ENCODE measurements at places on chromosomes 7 and 10.

DNA sequence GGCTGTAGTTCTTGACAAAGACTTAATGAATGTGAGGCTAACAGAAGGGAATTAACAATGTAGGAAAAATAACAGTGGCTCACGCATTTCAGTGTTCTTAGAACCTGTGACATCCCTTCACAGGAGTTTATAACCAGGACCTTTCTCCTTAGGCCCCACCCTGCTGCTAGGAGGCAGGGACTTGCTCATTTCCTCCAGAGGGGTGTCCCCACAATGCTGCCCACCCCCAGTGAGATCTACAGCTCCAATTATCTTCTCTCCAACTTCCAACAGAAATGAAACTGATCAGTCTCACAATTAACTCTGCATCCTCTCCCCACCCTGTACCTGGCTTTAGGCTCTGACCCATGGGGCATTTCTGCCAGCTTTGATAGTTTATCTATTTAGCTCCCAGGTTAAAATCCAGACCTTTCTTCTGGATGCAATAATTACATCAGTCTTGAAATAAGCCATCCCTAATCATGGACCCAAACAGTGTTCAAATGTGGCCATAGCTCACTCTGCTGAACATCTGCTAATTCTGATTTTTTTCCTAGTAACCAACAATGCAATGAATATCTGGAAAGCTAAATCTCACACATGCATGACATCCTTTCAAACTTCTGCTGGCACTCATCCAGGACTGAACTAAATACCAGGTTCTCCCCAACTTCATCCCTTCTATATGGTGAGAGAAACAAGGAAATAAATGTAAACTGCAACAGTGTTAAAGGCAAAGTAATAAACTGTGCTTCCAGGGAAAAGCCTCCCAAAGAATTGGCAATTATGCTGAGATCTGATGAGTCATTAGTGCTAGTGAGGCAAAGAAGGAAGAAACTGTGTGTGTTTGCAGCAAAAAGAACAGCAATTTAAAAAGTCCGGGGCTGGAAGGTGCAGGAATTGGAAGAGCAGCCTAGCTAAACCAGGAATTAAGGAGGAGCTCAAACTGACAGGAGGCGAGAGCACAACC lies 64.6 kb downstream of the HERPUD2 start:
- H3K27ac ChIP-seq, result no peak overlapping the region
- no peaks in the 10 kb centered on the region for H3K4me1 ChIP-seq
- no peaks in the 10 kb centered on the region for H3K27me3 ChIP-seq
- no peak for DNase-seq
- no peak overlapping the region for H3K4me3 ChIP-seq

- H3K4me1 ChIP-seq, result peaks cover 23% of the 10 kb centered on the region
- no peaks in the 10 kb centered on the region for H3K27me3 ChIP-seq
- no peak overlapping the region for H3K27ac ChIP-seq
- H3K4me3 ChIP-seq, result no peak overlapping the region
- DNase-seq, result no peak
Measured at GRCh38 chr10:5942001-5942400, 35.3 kb downstream of the IL15RA start.

GRCh38 chr10:101624526-101625102 lies 36.5 kb downstream of the DPCD start:
- H3K27ac ChIP-seq, result no peak overlapping the region
- no peak overlapping the region for H3K4me3 ChIP-seq
- no peaks in the 10 kb centered on the region for H3K27me3 ChIP-seq
- no peaks in the 10 kb centered on the region for H3K4me1 ChIP-seq
- no peak for DNase-seq

DNA sequence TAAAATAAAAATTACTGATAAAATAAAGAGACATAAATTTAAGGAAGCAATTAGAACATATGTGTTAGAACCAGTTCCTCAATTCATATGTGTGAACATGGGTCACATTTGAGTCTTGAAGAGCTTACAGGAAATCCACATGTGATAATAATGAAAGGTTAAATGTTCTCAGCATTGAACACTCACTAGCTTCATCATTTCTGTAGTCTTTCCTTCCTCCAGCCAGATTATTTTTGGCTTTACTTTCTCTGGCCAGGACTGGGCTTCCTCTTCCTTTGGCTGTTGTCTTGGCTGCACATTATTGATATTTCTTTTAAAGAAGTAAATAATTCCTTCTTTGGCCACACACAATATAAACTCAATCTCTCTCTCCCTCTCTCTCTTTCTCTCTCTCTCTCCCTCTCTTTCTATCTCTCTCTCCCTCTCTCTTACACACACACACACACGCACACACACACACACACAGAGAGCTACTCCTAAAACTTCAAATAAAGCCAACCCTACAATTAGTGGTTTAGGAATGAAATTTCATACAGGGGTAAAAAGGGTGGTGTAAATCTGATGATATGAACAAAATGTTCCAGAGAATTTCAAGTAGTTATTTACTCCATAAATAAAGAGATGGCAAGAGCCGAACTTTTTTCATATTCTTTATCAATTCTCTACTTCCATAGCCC lies 171.2 kb downstream of the REEP3 start:
- H3K36me3 ChIP-seq, result no peaks in the 10 kb centered on the region
- no peaks in the 10 kb centered on the region for H3K27me3 ChIP-seq
- H3K27ac ChIP-seq, result no peak overlapping the region
- H3K4me1 ChIP-seq, result peaks cover 5% of the 10 kb centered on the region

DNA sequence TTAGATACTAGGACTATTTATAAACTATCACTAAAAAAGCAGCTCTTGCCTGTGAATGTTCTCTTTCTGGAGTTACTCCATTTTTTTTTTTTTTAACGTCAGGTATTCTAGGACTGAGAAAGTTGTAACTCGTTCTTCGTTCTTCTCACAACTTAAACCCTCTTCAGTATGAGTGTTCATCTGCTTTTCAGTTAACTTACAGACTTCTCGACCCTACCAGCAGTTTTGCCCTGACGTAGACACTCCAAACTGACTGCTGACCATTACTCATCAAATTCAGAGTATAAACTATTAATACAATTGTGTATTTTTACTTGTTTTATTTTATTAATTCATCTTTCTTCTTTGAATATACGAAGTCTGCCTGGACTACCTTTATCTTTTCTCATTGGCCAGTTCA lies 353.1 kb downstream of the GPR37 start:
- H3K4me1 ChIP-seq, result no peaks in the 10 kb centered on the region
- no peak overlapping the region for H3K27ac ChIP-seq
- DNase-seq, result no peak
- H3K36me3 ChIP-seq, result no peaks in the 10 kb centered on the region

GRCh38 chr10:74955796-74956195 lies 129.4 kb downstream of the KAT6B start:
- H3K36me3 ChIP-seq, result no peaks in the 10 kb centered on the region
- no peak for DNase-seq
- H3K4me3 ChIP-seq, result no peak overlapping the region
- no peak overlapping the region for H3K27ac ChIP-seq

GRCh38 chr7:112272921-112273561 lies 66.5 kb downstream of the ZNF277 start:
- no peaks in the 10 kb centered on the region for H3K4me1 ChIP-seq
- no peaks in the 10 kb centered on the region for H3K36me3 ChIP-seq
- DNase-seq, result no peak
- no peak overlapping the region for H3K27ac ChIP-seq

DNA sequence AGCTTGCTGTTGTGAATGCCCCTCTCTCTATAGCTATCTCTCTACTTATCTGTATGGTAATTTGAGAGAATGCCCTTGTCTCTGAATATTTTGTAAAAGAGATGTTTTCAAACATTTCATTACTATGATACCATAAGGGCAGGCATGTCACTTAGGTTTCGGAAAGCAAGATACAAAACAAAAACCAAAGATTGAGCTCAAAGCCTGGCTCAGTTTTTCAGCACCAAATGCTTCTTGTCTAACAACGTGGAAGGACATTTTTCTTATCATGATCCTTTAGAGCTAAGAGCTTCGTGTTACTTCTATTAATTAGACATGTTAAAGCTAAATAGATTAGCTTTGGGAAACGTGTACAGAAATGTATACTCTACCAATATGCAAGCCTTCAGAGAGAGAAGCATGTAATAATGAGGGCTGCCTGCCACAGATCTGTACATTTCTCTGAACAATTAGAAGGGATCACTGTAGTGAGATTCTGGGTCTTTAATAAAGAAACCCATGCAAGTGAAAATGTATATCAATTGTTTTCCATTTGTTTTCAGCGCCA lies 148.9 kb downstream of the ARID5B start:
- no peaks in the 10 kb centered on the region for H3K27me3 ChIP-seq
- H3K4me1 ChIP-seq, result peaks cover 59% of the 10 kb centered on the region
- H3K27ac ChIP-seq, result peak overlapping the region; percentile 81
- H3K36me3 ChIP-seq, result peaks cover 27% of the 10 kb centered on the region
- peak overlapping the region; percentile 26 for H3K4me3 ChIP-seq

GRCh38 chr7:1341361-1342089 lies 108.9 kb downstream of the UNCX start:
- DNase-seq, result peak; percentile 60
- no peaks in the 10 kb centered on the region for H3K36me3 ChIP-seq
- no peak overlapping the region for H3K4me3 ChIP-seq
- peaks cover 4% of the 10 kb centered on the region for H3K27me3 ChIP-seq

- no peak overlapping the region for H3K4me3 ChIP-seq
- no peak for DNase-seq
- H3K27ac ChIP-seq, result peak overlapping the region; percentile 60
- H3K36me3 ChIP-seq, result no peaks in the 10 kb centered on the region
- H3K4me1 ChIP-seq, result peaks cover 19% of the 10 kb centered on the region
Measured at GRCh38 chr7:35993676-35994606, 159.1 kb upstream of the EEPD1 start.

DNA sequence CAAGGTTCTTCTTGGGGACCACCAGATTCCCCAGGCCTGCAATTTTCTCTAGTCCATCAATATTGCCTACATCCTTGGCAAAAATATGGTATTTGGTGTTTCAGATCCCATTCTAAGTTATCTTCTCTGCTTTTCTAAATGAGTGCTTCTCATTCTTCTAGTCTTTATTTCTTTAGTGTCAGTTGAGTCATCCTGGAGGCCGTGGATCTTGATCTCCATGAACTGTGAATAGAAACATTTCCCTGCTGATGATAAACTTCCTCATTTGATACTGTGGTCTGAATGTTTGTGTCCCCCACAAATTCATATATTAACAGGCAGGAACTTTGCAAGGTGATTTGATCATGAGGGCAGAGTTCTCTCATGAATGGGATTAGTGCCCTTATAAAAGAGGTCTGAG lies 779.3 kb downstream of the INHBA start:
- H3K4me3 ChIP-seq, result no peak overlapping the region
- no peaks in the 10 kb centered on the region for H3K27me3 ChIP-seq
- peaks cover 26% of the 10 kb centered on the region for H3K4me1 ChIP-seq
- DNase-seq, result no peak

GRCh38 chr10:55629793-55630490 lies 731.1 kb downstream of the ZWINT start:
- peak; percentile 45 for DNase-seq
- no peaks in the 10 kb centered on the region for H3K36me3 ChIP-seq
- H3K4me3 ChIP-seq, result no peak overlapping the region
- no peak overlapping the region for H3K27ac ChIP-seq
- no peaks in the 10 kb centered on the region for H3K4me1 ChIP-seq

DNA sequence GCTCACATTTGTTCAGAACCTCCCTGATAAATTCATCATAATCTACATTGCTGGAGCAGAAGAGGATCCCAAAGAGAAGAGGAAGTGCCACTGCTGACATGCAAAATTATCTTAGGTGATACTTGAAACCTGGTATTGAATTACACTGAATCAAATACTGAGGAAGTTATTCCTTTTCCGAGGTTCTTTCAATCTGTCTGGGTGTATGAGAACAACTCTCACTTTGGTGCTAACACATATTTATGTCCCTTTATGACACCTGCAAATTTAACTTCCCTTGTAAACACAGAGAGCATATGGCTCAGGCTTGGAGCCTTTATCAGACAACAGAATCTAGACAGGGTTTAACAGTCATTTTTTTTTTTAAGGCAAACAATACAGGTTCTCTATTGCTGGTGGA lies 131.4 kb downstream of the SRPK2 start:
- no peaks in the 10 kb centered on the region for H3K36me3 ChIP-seq
- H3K27me3 ChIP-seq, result no peaks in the 10 kb centered on the region

DNA sequence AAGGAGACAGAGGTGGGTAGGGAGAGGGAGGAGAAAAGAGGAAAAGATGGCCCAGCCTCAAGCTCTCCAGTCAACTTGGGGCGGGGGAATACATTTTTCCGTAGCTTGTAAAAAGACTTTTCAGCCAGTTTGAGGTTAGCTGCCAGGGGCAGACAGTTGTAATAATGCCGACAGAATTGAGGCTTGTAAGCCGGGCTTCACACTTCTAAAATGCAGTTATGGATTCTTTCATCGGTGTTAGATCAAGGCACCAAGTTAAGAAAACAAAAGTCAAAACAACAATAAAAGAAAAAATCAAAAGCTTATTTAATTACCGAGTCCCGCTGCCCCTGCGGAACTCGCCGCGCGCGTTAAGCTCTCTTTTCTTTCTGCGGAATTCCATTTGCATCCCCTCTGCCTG lies 448 bp upstream of the EVX1 start:
- no peak for DNase-seq
- peak overlapping the region; percentile 33 for H3K4me3 ChIP-seq
- no peak overlapping the region for H3K27ac ChIP-seq
- H3K27me3 ChIP-seq, result peaks cover 53% of the 10 kb centered on the region
- H3K4me1 ChIP-seq, result no peaks in the 10 kb centered on the region
- no peaks in the 10 kb centered on the region for H3K36me3 ChIP-seq

DNA sequence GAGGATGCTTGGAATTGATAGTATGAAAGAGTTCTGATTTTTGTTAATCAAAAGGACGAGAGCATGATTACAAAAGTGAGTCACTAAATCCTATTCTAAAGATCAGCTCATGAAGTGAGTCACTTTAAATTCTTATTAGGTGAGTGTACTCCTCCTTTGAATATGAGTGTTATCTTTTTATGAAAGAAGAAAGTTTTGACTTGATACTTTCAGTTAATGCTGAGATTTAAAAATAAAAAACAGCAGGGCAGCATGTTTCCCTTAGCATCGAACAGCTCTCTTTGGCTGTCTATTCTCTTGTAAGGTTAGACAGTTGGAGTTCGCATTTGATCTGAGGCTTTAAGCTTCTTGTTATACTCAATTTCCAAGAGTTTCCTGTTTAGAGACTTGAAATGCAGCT lies 222.0 kb downstream of the TWIST1 start:
- H3K4me1 ChIP-seq, result peaks cover 22% of the 10 kb centered on the region
- H3K36me3 ChIP-seq, result no peaks in the 10 kb centered on the region
- H3K27ac ChIP-seq, result peak overlapping the region; percentile 91
- DNase-seq, result no peak
- no peaks in the 10 kb centered on the region for H3K27me3 ChIP-seq

DNA sequence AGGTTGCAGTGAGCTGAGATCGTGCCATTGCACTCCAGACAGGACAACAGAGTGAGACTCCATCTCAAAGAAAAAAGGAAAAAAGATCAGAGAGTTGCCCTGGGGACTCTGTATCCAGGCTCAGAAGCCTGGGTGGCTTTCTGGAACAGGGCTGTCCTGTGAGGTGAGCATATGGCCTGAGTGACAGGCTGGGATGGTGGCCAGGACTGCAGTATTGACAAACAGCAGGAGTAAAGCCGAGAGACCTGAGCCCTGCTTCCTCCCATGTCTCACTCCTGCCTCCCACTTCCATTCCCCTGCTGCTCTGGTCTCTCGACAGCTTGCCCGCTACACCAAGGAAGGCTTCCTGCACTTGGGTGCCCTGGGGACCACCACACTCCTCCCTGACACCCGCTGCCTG lies 578.5 kb downstream of the GALNT17 start:
- no peak overlapping the region for H3K27ac ChIP-seq
- no peak overlapping the region for H3K4me3 ChIP-seq
- H3K36me3 ChIP-seq, result no peaks in the 10 kb centered on the region
- no peak for DNase-seq
- no peaks in the 10 kb centered on the region for H3K4me1 ChIP-seq

Measured in RWPE2 (cell line).